ENCODE measurements at places on chromosomes 16 and 17.
A peak's percentile ranks its signal among the peaks of the same experiment; 100 is the strongest.

DNA sequence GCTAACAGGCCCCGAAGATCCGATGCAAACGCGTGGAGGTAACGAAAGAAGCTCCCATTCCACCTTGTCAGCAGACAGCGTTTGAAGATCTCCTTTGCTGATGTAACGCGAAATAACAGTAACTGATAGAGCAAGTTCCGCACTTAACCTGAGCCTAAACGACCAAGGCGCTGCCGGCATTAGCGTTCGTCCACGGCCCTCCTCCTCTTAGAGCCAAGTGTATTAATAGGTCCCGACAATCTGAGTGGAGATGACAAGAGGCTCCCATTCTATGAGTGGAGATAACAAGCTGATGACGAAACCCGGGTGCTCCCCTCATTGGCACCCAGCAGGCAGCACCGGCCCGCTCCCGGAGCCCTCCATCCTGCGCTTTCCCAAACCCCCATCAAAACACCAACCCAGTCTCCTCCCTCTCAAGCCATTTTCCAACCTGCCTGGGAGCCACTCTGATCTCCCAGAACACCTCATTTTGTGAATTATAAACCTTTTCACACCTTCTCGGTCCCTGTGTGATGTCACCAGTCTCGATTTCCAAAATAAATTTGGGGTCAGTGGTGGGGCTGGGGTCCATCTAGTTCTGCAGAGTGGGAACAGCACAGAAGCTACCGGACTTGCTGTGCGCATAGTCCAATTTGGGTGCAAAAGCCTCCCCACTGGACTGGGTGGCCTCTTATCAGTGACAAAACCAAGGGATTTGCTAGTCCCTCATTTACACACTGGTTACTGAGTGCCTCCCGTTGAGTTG lies 35.4 kb upstream of the ARL4D start:
- no peaks in the 10 kb centered on the region for H3K36me3 ChIP-seq
- no peak overlapping the region for H3K4me3 ChIP-seq
- peaks cover 5% of the 10 kb centered on the region for H3K27me3 ChIP-seq
- no peak for DNase-seq

DNA sequence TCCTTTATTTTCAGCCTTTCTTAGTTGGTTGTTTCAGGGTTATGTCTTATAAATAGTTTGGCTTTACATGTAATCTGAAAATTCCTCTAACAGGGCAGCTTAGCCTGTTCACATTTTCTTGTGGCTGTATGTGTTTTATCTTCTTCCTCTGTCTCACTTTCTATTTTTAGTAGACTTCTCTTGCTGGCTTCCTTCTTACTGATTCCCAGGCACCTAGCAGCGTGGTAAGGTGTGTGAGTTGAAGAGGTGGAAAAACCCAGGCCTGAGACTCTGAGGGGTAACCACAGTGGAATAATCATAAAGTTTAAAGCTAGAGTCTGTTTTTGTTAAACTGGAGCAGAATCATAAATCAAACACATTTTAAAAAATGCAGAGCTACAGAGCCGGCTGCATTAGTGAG lies 190.9 kb downstream of the LGALS9B start:
- H3K27me3 ChIP-seq = no peaks in the 10 kb centered on the region
- no peaks in the 10 kb centered on the region for H3K4me1 ChIP-seq
- no peak for DNase-seq
- H3K27ac ChIP-seq = no peak overlapping the region

- no peak for DNase-seq
- H3K4me1 ChIP-seq = 0 out of 2 replicates have a peak, but pooled peaks cover 3% of the 10 kb centered on the region
- no peak overlapping the region for H3K4me3 ChIP-seq
- no peak overlapping the region for H3K27ac ChIP-seq
These were observed 58.7 kb downstream of the PLXDC1 start for GRCh38 chr17:39092692-39093230.

DNA sequence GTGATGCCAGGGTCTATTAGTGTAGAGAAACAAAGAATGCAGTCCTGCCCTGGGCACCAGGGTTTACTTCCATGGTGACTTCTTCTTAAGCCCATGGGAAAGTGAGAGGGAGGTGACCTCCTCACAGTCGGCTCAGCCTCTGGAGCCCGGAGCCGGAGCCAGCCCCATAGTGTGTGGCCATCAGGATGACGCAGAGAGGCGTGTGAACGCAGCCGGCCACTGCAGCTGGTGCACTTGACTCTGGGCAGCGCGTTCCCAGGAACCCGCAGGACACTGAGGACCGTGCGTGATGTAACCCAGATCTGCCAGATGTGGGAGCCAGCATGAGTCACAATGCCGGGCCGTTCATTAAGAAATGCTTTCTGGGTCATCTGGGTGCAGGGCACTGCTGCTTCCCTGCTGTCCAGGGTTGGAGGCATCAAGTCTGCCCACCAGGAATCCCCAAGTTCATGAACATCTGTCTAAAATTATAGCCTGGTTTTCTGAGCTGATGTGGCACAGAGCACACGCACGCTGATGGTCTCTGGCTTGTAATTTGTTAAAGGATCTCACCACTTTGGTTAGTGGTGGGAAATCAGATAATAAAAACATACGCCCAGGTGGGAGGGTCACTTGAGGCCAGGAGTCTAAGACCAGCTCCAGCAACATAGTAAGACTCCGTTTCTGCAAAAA lies 114.1 kb downstream of the PITPNC1 start:
- H3K27ac ChIP-seq = no peak overlapping the region
- H3K4me1 ChIP-seq = peaks cover 17% of the 10 kb centered on the region

GRCh38 chr16:31397096-31397660 lies 4.0 kb downstream of the ITGAD start:
- no peak overlapping the region for H3K27ac ChIP-seq
- no peak for DNase-seq
- peaks cover 4% of the 10 kb centered on the region for H3K4me1 ChIP-seq
- H3K36me3 ChIP-seq = no peaks in the 10 kb centered on the region
- no peak overlapping the region for H3K4me3 ChIP-seq
- no peaks in the 10 kb centered on the region for H3K27me3 ChIP-seq

- DNase-seq = no peak
- H3K4me3 ChIP-seq = peak overlapping the region; percentile 38
- H3K27ac ChIP-seq = no peak overlapping the region
- peaks cover 5% of the 10 kb centered on the region for H3K36me3 ChIP-seq
These were observed 1.9 kb downstream of the DCAF7 start for GRCh38 chr17:63552211-63552610.

GRCh38 chr17:27868565-27868964 lies 24.6 kb downstream of the LYRM9 start:
- H3K27ac ChIP-seq = no peak overlapping the region
- no peaks in the 10 kb centered on the region for H3K4me1 ChIP-seq
- H3K36me3 ChIP-seq = no peaks in the 10 kb centered on the region
- no peak overlapping the region for H3K4me3 ChIP-seq
- H3K27me3 ChIP-seq = no peaks in the 10 kb centered on the region
- no peak for DNase-seq

GRCh38 chr17:4409659-4410058 lies 24.1 kb upstream of the SPNS3 start:
- no peaks in the 10 kb centered on the region for H3K36me3 ChIP-seq
- H3K27ac ChIP-seq = no peak overlapping the region
- no peak overlapping the region for H3K4me3 ChIP-seq
- no peak for DNase-seq
- H3K4me1 ChIP-seq = peaks cover 4% of the 10 kb centered on the region

DNA sequence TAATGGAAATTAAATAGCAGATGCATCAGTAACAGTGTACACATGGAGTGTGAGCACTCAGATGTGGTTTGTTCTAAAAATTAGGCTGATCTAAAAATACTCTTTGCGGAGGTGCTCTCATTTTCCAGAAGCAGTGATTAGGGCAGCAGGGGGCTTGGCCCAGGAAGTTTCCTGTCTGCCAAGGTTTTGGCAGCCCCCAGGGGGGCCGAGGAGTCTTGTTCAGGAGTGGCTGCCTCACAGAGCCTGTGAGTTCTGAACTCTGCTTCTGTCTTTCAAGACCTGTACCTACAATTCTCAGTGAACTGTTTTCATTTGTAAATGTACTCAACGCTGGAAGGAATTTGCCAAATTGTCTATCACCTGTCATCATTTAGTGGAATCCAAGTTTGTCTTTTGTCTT lies 388.4 kb upstream of the CDH11 start:
- H3K4me1 ChIP-seq = peaks cover 5% of the 10 kb centered on the region
- H3K4me3 ChIP-seq = no peak overlapping the region
- H3K36me3 ChIP-seq = no peaks in the 10 kb centered on the region
- no peaks in the 10 kb centered on the region for H3K27me3 ChIP-seq

DNA sequence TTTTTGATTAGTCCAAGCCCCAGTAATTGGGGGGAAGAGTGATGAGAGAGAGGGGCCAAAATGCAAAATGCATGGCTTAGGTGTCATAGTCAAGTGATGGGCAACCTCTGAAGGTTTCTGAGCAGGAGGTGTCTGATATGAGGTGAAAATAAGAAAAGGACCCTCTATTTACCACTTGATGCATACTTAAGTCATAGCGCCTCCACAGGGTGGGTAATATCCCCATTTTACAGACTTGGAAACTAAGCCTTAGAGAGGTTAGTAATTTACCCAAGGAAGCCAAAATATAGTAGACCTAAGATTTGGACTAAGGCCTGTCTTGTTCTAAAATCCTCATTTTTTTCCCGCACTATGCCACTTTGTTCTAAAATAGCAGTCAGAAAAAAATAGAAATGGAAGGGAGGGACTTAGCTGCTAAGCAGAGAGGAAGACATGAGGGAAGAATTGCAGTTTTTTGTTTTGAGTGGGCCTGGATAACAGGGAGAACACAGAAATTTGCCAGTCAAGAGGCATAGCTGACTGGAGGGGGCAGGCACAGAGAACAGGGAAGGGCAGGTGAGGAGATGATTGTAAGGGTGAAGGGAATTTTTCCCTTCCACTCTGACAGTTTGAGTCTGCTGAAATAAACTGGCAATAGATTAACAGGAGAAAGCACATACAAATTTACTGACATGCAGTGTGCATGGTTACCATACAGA lies 2.3 kb upstream of the GRB2 start:
- DNase-seq = no peak
- H3K27me3 ChIP-seq = no peaks in the 10 kb centered on the region
- no peaks in the 10 kb centered on the region for H3K4me1 ChIP-seq
- H3K4me3 ChIP-seq = no peak overlapping the region
- H3K36me3 ChIP-seq = no peaks in the 10 kb centered on the region

- H3K27me3 ChIP-seq = no peaks in the 10 kb centered on the region
- no peaks in the 10 kb centered on the region for H3K36me3 ChIP-seq
- no peak overlapping the region for H3K27ac ChIP-seq
- H3K4me1 ChIP-seq = peaks cover 3% of the 10 kb centered on the region
- DNase-seq = no peak
- H3K4me3 ChIP-seq = no peak overlapping the region
These were observed 28.0 kb downstream of the CRHR1 start for GRCh38 chr17:45812102-45812501.

DNA sequence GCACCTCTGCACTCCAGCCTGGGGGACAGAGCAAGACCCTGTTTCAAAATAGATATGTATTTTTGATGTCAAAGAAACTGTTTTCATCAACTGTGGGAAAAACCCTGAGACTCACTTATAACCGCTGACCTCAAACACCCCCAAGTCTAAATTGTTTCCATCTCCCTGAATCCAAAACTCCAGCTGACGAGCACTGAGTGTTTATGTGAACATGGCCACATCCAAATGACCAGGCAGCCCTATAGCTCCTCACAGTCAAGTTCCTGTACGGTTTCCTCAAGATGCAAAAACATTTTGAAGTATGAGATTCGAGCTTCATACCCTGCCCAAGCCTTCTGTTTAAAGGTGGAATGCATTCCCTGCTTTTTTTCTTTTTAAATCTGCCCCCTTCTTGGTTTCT lies 45.3 kb upstream of the ZCCHC14 start:
- H3K27ac ChIP-seq = no peak overlapping the region
- H3K36me3 ChIP-seq = no peaks in the 10 kb centered on the region
- H3K4me3 ChIP-seq = no peak overlapping the region

- H3K4me1 ChIP-seq = no peaks in the 10 kb centered on the region
- no peaks in the 10 kb centered on the region for H3K27me3 ChIP-seq
- no peak overlapping the region for H3K27ac ChIP-seq
- no peak for DNase-seq
These were observed 96.6 kb downstream of the CYB561 start for GRCh38 chr17:63349478-63350000.

DNA sequence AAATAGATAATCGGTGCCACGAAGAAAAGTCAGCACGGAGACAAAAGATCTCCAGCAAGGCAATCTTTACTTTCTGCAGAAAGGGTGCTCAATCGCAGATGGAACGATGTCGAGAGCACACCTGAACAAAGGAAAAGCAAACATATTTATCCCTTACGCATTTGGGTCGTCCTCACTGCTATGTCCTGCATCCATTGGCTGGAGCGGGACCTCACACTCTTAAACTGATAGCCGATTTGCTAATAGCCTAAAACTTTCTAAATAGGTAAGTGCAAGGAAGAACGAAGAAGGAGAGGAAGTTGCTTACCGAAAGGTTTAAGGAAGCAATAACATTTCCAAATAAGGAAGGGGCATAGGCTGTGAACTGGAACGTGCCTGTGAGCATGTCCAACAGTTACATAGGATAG lies 1.2 kb upstream of the AKAP10 start:
- peak overlapping the region; percentile 91 for H3K27ac ChIP-seq
- peak overlapping the region; percentile 98 for H3K4me3 ChIP-seq
- DNase-seq = no peak
- no peaks in the 10 kb centered on the region for H3K36me3 ChIP-seq
- H3K4me1 ChIP-seq = 0 out of 2 replicates have a peak, but pooled peaks cover 2% of the 10 kb centered on the region

DNA sequence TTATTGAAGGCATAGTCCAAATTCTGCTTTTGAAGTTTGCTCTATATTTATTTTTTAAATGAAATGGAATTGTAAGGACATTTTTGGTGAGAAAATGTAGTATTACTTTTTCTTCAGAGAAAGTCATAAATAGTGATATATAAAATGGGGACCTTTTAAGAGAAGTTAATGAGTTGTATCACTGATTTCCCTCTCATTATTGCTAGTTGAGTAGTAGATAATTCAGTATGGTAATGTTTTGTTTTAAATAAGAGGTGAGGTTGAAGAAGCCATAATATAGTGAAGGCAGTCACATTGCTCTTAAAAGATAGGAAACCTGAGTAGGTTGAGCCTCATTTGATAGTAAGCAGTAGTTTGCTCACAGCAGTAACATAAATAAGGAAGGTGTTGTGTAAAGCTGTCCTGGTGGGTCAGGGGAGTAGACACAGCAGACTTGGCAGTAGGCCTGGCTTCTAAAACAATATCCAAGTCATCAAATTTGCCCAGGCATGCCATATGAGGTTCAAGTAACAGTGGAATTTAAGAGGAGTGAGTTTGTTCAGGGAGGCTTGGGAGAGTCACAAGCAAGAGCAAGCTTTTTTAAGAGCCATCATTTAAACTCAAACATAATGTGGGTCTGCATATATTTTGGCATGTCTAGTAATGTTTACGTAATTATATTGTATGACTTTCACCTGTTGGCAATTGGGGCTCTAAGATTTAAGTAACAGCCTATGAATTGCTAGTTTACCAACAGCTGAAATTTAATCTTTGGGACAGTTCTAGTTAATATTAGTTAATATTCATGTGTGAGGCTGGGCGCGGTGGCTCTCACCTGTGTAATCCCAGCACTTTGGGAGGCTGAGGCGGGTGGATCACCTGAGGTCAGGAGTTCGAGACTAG lies 6.5 kb downstream of the NFATC3 start:
- H3K27ac ChIP-seq = no peak overlapping the region
- no peaks in the 10 kb centered on the region for H3K36me3 ChIP-seq
- no peaks in the 10 kb centered on the region for H3K27me3 ChIP-seq
- H3K4me3 ChIP-seq = no peak overlapping the region

Data from H1 (cell line).